ENCODE measurements at places on chromosomes 3 and 15. TPM values are rescaled to one million over a fixed set of nuclear protein-coding genes. Genes with fewer than 3 reads are reported as not detected.

- DNase-seq, result peak; percentile 57
Observed at GRCh38 chr3:128875556-128876120, 3.8 kb upstream of the ACAD9 start.

The ROBO2 gene
- total RNA-seq, result 1.3 TPM

GRCh38 chr15:48352474-48353072, 21.3 kb downstream of the DUT start:
- no peak for DNase-seq

- no peak for DNase-seq
Observed at GRCh38 chr3:26082911-26083310, 293.0 kb downstream of the OXSM start.

The MUSTN1 gene
- 18.6 TPM for total RNA-seq

The TGM5 gene
- total RNA-seq, result not detected

DNA sequence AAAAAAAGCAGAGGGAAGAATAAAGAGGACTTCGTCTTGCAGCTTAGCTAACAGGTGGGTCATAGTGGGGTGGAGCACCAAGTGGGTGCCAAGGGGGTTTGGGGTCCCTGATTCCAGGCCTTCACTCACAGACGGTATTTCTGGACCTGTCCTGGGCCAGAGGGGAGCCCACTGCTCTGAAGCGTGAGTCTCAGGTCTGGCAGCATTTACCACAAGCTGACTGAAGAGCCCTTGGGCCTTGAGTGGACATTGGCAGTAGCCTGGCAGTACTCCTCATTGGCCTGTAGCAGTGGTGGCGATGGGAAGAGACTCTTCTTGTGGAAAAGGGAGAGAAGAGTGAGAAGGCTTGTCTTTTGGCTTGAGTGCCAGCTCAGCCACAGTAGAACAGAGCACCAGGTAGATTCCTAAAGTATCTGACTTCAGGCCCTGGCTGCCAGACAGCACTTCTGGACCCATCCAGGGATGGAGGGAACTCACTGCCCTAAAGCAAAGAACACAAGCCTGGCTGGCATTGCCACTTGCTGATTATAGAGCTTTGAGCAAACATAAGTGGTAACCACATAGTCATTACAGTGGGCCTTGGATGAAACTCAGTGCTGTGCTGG, 72.9 kb downstream of the GLDN start:
- no peak for DNase-seq

DNA sequence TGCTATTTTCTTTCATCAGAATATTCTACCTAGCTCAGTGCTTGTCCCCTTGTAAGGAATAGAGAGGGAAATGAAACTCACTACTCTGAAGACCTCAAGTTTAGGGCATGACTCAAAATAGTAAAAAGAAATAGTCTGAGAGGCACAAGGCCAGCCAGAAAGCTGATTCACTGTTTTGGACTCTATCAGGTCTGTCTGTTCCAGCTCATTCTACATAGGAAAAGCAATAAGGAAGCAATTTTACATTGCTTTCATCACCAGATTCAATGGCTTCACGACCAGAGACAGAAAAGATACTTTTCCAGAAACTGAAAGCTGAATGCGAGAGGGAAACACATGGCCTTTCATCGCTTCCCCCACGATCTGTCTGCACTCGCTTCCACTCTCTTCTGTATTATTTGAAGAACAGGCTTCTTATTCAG, 276.0 kb downstream of the GBE1 start:
- DNase-seq, result no peak

The TMPRSS7 gene
- not detected for total RNA-seq

The C2CD4A gene
- total RNA-seq, result 5.3 TPM

- no peak for DNase-seq
Observed at GRCh38 chr15:78280319-78281072, 16.1 kb downstream of the DNAJA4 start.

- no peak for DNase-seq
Observed at GRCh38 chr15:89140595-89140994, 52.3 kb downstream of the ABHD2 start.

DNA sequence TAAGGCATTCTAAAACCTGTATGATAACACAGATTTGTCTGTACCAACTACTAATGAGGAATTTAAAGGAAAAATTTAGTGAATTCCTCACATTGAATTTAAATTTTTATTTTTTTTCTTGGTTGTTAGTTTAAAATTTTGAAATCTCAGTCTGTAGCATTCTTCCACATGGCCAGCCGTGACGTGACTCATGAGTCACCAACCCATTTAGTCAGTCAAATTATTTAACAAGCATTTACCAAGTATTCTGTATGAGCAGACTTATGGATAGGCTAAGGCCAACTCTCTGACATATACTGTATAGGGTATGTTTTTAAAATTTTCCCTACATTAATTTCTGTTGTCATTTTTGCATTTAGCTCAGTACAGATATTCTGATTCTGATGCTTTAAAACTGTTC, 112.9 kb downstream of the CNTN4 start:
- no peak for DNase-seq

- DNase-seq, result no peak
Observed at GRCh38 chr3:159455741-159456181, 532.9 kb upstream of the IL12A start.

The DUOXA2 gene
- not detected for total RNA-seq

GRCh38 chr3:147987549-147987948, 578.4 kb downstream of the ZIC1 start:
- no peak for DNase-seq

GRCh38 chr3:148335612-148336011, 362.1 kb upstream of the AGTR1 start:
- DNase-seq, result no peak

DNA sequence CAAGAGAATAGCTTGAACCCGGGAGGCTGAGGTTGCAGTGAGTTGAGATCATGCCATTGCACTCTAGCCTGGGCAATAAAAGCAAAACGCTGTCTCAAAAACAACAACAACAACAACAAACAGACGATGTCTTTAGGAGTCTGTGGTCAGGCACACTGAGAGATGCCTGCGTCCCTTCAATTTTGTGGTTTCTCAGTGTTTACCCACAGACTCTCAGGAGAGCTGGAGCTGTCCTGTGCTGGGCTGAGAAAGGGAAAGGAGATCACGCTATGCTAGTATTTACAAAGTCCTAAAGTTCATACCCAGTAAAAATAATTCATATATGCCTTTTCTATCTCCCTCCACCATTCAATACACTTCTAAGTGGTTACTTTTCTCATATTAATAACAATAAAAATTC, 6.3 kb downstream of the LAMP3 start:
- no peak for DNase-seq

DNA sequence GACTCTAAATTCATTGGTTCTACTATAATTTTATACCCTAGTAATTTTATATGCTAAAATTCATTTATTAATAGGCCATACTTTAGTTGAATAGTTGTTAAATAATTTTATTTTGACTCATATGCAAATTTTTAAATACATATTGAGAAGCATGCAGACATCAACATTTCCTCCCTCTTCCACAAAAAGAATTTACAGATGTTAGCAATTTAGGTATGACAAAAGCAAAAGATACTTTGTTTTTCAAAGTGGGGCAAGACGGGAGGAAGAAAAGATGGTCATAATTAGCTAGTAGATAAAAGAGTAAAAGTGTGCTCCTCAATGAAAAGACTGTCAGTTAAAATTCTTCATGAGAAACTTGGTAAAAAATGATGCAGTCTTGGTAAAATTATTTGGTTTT, 148.9 kb upstream of the TSPAN3 start:
- no peak for DNase-seq

The EBLN2 gene
- total RNA-seq, result 4.5 TPM

DNA sequence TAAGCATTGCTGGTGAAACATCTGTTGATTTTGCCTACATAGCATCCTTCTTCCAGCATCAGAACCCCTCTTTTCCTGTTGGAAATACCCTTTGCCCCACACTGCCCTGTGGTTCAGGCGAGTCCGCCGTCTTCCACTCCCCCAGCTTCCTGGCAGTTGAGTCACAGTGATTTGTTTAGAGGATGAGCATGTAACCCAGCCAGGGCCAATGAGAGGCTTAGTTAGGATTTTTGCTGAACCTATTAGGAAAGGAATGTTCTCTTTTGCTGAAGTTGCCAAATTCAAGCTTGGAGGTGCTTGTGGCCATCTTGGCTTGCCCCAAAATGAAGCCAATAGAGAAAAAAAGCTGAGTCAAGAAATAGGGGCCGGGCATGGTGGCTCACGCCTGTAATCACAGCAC, 19.0 kb upstream of the MEX3B start:
- no peak for DNase-seq

GRCh38 chr3:68360492-68360891, 571.9 kb downstream of the TAFA4 start:
- no peak for DNase-seq

- DNase-seq, result no peak
Observed at GRCh38 chr15:67189326-67190051, 65.0 kb downstream of the AAGAB start.

GRCh38 chr3:86578071-86578470, 412.9 kb downstream of the VGLL3 start:
- no peak for DNase-seq

DNA sequence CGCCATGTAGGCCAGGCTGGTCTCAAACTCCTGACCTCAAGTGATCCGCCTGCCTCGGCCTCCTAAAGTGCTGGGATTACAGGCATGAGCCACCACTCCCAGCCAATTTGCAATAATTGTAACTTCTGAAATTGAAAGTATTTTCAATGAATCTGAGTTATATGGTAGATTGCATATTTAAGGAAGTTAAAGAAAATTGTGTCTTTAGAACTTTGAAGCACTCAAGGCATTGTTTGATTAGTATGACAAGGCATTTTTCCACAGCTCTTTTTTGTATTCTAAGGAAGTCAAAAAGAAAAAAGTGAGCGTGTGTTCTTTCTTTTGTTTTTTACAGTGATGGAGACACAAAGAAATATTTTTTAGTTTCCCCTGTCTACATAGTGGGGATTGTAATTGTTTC, 15.7 kb upstream of the RPLP1 start:
- no peak for DNase-seq

DNA sequence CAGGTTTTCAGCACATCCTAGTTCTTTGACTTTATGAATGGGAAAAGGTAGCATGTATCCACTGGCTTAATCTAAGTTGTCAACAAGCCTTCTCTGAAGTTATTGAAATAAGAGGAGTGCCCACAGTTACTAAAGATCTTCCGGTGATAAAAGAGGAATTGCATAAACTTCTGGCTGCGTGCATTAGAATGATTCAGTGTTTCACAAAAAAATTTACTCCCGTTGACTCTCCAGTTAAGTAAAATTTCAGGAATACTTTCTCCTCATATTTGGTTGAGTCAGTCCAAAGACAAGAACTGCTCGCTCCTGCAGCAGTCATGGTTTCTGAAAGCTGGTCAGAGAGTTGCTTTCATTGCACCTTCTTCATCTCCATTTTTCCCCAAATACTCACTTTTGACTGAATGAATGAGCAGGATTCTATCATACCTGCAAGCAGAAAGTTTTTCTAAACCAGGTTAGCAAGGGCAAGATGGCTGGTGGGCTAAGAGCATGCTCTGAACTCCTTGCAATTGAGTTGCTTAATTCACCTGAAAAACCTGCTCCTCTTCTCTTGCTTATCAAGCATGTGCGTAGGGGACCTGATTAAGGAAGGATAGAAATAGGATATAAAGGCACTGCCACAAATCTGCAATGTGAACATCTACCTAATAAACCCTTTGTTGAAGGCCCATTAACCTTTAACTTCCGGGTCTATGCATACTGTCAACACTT, 64.2 kb upstream of the TIMP4 start:
- no peak for DNase-seq

DNA sequence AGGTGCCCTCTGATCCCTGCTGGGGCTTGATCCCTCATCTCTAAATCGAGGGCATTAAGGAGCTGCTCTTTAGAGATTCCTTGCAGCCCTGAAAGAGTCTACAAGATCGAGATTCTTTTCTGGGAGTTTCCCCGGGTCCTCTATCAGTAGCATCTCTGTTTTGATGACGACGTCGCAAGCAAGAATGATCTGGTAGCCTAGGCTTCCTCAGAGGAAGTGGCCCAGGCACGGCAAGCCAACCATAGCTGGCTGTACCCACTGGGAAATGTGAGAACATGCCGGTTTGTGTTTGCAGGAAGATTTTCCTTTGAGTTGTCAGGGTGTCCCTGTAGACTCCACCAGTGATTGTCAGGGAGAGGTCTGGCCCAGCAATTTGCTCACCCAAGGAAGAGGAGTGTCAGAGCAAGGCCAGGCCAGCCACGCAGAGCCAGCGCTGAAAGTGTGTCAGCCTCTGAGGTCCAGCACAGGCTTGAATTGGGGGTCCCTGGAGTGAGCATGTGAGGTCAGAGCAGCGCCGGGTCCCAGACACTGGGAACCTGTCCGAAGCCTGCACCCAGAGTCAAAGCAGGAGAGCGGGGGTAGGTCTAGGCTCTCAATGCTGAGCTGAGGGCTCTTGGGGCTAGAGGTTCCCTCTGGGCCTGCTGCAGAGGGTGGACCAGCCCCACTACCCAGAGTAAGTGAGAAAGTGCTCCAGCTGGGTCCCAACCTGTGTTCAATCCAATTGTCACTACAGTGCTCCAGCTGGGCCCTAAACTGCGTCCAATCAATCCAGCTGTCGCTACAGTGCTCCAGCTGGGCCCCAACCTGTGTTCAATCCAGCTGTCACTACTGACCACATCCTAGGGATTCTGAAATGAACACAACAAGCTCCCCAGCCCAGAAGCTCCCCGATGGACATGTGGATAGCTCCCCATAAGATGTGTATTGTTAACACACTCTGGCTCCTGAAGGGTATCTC, 95.7 kb downstream of the CHDH start:
- DNase-seq, result no peak

DNA sequence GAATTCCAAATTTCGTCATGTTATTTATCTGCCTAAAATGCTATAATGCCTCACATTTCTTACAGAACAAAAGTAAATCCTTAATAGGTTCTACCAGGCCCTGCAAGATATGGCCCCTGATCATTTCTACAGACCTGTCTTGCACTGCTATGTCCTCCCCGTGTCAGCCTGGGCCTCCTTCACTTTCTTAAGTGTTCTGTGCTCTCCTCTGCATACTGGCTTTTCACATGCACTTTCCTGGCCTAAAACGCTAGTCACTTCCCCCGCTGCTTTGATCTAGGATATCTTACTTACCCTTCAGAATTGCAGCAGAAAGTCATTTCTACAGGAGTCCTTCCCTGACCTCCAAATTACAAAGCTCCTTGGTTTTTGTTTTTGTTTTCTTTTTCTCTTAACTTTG, 551.3 kb downstream of the NSUN3 start:
- no peak for DNase-seq

DNA sequence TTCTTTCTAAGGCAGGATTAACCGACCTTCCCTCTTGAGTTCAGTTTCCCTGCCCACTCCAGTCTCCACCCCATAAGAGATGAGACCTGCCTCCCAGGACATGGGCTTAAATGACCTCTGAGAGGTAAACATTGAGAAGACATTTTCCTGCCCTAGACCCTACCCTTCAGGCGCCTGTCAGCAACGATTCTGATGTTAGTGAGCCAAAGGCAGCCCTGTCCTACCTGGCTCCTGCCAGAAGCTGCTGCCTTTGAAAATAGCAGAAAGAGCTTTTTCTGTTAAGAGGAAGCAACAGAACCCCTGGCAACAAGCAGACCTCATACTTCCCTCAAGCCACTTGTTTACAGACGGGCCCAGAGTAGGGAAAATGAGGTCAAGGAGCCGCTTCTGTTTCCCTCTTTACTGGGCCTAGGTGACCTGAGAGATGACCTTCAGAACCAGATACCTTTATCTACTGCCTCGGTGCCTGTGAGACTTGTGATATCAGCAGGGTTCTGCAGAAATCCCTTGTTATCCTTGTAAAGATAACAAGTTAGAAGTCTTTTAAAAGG, 52.0 kb downstream of the CD200R1L start:
- DNase-seq, result no peak

The HDC gene
- 12.9 TPM for total RNA-seq
